ENCODE measurements at places on chromosomes 5 and 9. TPM values are rescaled to one million over a fixed set of nuclear protein-coding genes. Genes with fewer than 3 reads are reported as not detected.

The SLC6A19 gene
- total RNA-seq, result 0.23 TPM

The KLHL3 gene
- 1.9 TPM for total RNA-seq

The NR5A1 gene
- 2.5 TPM for total RNA-seq

GRCh38 chr9:133944746-133945135 is 47.4 kb downstream of the VAV2 start:
- no peak for DNase-seq

GRCh38 chr9:24614070-24614469 is 68.4 kb upstream of the IZUMO3 start:
- DNase-seq, result no peak

The SLC24A2 gene
- not detected for total RNA-seq

The DBH gene
- not detected for total RNA-seq

DNA sequence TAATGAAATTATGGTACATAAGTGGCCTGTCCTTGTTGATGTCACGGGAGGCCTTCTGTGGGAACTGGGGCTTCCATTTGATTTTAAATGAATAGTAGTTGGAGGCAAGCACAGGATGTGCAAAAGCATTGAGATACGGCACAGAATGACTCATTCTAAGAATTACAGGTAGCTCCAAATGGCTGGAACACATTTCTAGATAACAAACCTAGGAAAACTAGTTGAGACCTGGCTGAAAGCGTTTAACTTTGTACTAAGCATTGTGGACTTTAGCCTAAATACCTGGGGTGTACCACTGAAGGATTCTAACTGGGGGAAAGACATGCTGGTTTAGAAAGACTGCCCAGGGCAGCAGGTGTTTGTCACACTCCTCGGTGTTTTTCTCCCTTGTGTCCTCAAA is 9.4 kb downstream of the SKP2 start:
- DNase-seq, result no peak

GRCh38 chr5:124179819-124180218 is 566.6 kb downstream of the ZNF608 start:
- no peak for DNase-seq

- no peak for DNase-seq
These were observed 308.4 kb downstream of the ISL1 start for GRCh38 chr5:51691538-51692079.

The TTC39B gene
- 1.6 TPM for total RNA-seq

The GPR151 gene
- total RNA-seq, result not detected

The LRRC26 gene
- 0.69 TPM for total RNA-seq

GRCh38 chr9:27395484-27395921 is 98.6 kb upstream of the EQTN start:
- no peak for DNase-seq

DNA sequence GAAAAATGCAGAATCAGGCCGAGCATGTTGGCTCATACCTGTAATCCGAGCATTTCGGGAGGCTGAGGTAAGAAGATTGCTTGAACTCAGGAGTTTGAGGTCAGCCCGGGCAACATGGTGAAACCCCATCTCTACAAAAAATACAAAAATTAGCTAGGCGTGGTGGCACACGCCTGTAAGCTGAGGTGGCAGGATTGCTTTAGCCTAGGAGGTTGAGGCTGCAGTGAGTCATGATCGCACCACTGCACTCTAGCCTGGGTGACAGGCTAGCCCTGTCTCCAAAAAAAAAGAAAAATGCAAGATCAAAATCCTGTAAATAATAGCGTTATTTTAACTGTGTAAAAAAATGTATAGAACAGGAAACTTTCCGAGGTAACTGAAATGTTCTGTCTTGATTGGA is 39.4 kb downstream of the RNF44 start:
- DNase-seq, result no peak

DNA sequence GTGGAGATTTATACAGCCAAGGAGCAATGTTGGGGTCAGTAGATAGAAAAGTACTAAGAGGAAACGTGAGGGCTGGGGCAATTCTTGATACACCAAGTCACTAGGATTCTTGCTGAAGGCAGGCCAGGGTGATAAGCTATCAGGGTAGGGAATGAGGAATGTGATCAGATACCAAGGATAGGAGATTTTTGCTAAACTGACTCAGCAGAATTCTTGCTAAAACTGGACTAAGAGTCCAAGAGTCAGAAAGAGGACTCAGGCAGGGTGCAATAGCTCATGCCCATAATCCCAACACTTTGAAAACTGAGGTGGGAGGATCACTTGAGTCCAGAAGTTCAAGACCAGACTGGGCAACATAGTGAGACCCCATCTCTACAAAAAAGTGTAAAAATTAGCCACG is 71.7 kb downstream of the ENTREP1 start:
- DNase-seq, result no peak

DNA sequence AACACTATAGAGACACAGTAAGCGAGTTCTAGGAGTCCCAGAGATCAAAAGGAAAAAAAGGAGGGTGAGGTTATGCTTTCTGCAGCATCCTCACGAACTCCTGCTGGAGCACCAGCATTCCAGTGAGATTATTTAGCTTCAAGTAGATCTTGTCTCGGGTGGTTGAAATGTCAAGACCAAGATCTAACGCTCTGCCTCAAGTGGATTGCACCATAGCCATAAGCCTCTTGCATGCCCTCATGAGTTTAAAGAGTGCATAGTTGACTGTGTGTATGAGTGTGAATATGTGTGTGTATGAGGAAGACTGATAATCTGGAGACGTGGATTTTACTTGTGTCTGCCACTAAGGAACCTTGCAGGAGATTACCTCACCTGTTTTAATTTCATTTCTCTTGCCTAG is 335.3 kb upstream of the ADAMTSL1 start:
- no peak for DNase-seq

DNA sequence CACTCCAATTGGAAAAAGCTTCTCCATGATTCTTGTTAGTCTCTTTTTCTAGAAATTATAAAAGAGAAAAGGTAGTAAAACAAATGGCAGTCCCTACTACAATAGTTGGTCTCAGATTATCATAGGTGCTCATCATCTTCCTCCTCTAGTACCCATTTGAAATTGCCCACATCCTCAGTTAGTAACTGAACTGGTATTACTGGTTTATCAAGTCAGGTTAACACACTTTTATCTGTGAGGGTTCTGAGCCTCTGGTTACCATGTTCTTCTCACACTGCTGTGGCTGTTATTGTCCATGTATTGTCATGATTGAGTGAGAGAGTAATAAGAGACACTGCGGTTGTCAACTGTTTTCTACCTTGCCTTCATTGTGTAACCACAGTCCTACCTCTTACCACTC is 901.7 kb downstream of the TLE1 start:
- DNase-seq, result no peak

- DNase-seq, result no peak
These were observed 216.6 kb downstream of the DENND1A start for GRCh38 chr9:123713282-123713681.

The ADRB2 gene
- total RNA-seq, result 1.0 TPM

DNA sequence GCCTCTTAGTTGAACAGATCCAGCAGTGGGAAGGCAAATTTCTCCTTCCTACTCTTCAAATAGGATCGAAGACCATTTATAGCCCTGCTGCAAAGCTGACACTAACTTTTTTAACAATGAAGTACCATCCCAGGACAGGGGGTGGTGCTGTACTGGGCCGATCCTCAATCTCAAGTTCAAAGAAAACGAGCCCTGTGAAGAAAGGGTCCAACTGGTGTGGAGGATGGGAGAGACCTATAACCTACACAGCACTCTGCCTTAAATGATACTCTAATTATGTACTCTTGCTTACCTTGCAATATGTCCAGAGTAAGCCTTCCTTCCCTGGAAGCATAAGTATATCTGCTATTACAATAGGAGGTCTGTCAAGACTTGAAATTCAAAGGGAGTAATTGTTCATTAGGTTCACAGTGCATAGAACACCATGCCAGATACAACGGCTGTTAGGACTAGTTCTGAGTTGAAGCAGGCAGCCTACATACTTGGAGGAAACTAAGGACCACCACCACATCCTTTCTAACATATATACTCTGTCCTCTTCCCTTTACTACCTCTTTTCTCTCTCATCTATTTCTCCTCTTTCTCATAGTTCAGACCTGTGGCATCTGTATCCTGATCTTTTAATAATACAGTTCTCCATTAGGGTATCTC is 6.2 kb downstream of the ETF1 start:
- DNase-seq, result no peak

The HCN1 gene
- total RNA-seq, result 0.36 TPM

GRCh38 chr9:70112981-70113380 is 69.3 kb downstream of the MAMDC2 start:
- no peak for DNase-seq

DNA sequence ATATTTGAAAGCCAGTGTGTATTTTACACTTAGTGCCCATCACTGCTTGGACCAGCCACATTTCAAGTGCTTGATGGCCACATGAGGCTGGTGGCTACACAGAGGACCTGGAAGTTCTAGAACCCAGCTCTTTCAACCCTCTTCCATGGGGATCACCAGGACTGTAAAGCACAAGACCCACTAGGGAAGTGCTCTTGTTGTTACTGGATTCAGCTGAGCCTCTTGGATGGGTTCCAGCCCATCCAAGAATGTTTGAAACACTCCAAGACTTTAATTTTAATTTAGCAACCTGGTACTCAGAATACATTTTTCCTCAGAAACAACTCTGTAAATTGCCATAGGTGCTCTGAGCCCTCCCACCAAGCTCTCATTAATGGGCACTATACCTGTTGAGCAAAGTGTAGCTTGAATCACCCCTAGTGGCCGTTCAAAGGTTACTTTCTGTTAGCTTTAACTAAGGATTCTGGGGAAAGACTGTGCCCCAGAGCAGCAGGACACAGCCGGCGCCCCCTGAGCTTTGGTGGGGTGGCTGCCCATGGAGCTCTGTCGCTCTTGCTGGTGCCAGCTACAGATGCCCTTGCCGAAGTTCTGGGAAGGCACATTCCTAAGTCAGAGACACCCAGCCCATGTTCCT is 212.4 kb downstream of the HSD17B3 start:
- DNase-seq, result no peak

The CCL28 gene
- 5.8 TPM for total RNA-seq

DNA sequence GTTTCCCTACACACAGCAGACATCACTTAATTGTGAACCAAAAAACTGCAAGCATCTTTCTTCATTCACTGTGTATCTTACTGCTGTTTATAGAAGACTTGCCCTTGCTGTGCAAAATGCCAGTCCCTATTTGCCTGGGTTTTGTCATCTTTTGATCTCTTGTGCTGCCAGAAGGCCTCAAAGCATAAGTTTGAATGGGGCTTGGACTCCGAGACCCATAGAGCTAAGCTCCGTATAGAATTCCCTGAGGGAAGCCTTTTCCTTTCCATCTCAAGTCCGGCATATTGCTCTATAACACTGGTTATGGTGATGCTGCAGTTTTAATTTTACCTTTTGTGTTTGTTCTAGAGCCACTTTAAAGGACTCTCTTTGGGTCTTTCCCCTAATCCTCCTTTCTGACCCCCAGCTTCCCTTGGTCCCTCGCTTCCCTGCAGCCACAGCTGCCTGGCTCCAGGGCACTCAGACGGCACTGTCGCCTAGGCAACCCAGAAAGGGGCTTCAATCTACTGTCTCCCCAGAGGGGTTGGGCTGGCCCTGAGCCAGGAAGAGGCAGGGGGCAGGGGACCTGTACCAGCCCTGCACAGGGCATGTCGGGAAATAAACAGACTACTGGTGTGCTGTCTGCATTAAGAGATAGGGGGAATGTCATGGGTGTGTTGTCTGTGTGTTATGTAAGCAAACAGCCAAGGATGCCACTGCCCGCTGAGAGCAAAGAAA is 73.4 kb upstream of the MELK start:
- DNase-seq, result no peak

DNA sequence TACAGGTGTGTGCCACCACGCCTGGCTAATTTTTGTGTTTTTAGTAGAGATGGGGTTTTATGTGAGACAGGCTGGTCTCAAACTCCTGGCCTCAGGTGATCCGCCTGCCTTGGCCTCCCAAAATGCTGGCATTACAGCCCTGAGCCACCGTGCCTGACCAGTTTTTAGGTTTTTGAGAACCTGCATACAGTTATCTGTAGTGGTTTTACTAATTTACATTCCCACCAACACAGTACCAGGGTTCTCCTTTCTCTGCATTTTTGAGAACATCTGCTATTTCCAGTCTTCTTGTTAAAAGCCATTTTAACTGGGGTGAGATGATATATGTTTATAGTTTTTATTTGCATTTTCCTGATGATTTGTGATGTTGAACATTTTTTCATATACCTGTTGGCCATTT is 12.8 kb downstream of the DMXL1 start:
- DNase-seq, result no peak

The TNFSF15 gene
- total RNA-seq, result 0.03 TPM

DNA sequence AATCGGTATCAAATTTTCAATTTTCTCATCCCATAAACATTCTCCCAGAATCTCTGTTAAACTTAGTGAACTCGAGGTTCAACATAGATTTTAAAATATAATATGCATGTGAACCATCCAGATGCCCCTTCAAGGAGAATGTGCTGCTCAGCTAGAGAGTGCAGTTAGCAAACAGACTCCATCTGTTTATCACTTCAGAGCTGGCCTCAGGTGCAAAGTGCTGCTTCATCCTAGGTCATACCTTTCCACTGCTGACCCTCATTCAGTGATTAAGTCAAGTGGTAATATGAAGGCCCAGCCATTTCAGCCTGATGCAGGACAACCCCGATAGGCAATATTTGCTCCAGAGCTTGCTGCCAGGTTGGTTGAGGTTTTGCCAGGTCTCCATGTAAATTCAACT is 339.0 kb upstream of the POU5F2 start:
- DNase-seq, result no peak

The SAXO1 gene
- not detected for total RNA-seq

The IGFBPL1 gene
- 13.7 TPM for total RNA-seq

DNA sequence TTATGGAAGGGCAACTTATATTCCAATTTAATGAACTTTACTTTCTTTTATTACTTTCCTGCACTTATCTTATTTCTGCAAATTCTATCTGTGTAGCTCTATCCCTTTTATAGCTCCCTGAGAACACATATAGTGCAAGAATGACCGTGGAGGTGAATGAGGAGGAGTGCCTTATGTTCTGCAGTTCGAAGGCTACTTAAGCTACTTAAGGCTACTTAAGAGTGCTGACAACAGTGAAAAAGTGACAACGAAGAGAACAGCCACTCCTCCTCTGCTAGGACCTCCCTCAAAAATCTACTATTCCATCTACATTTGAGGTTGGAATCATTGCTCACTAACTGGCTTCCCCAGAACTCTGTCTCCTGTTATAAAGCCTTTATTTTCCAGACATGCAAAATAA is 1365.7 kb upstream of the C9orf72 start:
- DNase-seq, result no peak
